ENCODE measurements at places on chromosomes 16 and 17. TPM values are rescaled to one million over a fixed set of nuclear protein-coding genes. Genes with fewer than 3 reads are reported as not detected.

DNA sequence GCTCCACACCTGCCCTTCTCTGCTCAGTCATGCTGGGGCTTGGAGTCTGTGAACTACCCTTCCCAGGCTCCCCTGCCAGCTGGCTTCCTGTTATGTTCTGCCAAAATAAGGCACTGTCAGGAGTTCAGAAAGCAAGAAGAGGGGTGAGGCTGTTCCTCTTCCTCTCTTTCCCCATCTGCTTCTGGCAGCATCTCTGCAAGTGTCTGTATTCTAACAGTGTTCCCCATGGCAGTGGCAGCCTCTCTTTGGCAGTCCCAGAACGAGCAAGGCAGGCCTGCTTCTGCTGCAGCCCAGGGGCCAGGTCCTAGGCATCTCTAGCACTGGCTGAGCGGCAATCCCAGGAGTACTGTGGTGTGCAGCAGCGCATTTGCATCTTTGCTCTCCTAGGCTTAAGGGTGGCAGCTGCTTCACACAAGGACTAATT is 219.1 kb downstream of the STX8 start:
- no peak for DNase-seq

DNA sequence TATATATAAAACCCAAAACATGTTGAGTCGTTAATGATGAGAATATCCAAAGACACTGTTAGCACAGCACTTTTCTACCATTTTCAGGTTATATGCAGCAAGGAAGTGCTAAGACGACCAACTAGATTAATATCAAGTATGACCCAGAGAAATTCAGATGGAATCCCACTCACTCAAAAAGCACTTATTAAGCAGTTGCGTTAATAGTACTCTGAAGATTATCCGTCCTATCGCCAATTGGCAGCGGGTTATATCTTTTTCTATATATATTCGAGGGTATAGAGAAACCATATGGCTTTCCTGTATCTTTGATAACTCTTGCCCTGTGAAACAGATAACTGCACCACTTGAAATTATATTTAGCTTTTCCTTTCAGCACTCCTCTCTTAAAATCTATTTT is 1.1 kb downstream of the CRLF3 start:
- no peak for DNase-seq

The CACNG1 gene
- total RNA-seq = not detected

The RPL13 gene
- 2,167 TPM for total RNA-seq

- DNase-seq = no peak
These were observed 215.9 kb upstream of the TNRC6C start for GRCh38 chr17:77742579-77742978.

The TLCD3B gene
- 0.42 TPM for total RNA-seq

The MEOX1 gene
- total RNA-seq = not detected

DNA sequence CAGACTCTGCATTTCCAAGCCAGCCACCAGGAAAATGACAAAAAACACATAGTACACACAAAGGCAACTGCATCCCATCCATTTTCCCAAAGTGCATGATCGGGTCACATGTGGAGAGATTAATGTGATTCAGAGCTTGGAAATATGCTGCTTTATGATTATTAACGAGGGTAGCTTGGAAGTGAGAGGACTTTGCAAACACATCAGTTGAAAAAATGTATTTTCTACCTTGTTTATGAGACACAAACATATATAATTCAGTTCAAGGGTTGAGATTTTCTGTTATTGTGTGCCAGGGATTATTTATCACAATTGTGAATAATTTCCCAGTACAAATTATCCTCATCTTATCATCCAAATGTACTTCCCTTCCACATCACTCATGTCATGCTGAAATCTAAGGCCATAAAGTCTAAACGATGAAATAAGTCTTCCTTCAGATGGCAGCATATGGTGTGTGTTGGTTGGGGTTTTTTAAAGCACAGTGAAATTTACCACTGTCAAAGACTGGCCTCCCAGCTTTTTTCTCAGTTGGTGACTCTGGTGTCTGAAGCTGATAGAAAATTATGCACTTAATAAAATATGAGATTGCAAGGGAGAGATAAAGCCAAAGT is 104.7 kb upstream of the ADAMTS18 start:
- peak; percentile 43 for DNase-seq

GRCh38 chr17:4807605-4808377 is 839 bp downstream of the PLD2 start:
- DNase-seq = no peak

GRCh38 chr17:61325382-61326073 is 74.1 kb upstream of the TBX2 start:
- peak; percentile 75 for DNase-seq

- DNase-seq = no peak
These were observed 11.8 kb downstream of the CYB5B start for GRCh38 chr16:69435977-69436820.

DNA sequence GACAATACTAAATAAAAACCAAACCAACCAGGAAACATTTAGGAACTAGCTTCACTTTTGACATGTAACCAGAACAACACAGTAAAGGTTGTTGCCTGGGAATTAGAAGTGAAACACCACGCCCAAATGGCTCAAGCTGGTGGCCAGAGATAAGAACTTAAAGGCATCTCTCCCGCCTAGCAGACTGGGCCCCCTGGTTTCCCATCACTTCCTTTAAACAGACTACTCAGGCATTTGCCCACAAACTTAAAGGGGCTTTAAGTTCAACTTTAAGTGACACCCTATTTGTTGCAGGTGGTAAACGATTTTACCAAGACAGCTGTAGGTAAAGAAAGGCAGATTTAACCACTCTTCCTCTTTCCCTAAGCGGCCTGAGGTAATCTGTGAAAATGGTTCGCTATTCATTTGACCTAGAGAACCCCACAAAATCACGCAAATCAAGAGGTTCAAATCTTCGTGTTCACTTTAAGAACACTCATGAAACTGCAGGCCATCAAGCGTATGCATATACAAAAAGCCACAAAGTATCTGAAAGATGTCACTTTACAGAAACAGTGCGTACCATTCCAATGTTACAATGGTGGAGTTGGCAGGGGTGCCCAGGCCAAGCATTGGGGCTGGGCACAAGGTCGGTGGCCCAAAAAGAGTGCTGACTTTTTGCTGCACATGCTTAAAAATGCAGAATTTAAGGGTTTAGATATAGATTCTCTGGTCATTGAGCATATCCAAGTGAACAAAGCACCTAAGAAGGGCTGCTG is 40.8 kb upstream of the BPTF start:
- DNase-seq = no peak

The CCL5 gene
- 36.1 TPM for total RNA-seq

GRCh38 chr16:84117494-84117843 is 727 bp upstream of the MBTPS1 start:
- no peak for DNase-seq

The DLG4 gene
- 4.7 TPM for total RNA-seq

DNA sequence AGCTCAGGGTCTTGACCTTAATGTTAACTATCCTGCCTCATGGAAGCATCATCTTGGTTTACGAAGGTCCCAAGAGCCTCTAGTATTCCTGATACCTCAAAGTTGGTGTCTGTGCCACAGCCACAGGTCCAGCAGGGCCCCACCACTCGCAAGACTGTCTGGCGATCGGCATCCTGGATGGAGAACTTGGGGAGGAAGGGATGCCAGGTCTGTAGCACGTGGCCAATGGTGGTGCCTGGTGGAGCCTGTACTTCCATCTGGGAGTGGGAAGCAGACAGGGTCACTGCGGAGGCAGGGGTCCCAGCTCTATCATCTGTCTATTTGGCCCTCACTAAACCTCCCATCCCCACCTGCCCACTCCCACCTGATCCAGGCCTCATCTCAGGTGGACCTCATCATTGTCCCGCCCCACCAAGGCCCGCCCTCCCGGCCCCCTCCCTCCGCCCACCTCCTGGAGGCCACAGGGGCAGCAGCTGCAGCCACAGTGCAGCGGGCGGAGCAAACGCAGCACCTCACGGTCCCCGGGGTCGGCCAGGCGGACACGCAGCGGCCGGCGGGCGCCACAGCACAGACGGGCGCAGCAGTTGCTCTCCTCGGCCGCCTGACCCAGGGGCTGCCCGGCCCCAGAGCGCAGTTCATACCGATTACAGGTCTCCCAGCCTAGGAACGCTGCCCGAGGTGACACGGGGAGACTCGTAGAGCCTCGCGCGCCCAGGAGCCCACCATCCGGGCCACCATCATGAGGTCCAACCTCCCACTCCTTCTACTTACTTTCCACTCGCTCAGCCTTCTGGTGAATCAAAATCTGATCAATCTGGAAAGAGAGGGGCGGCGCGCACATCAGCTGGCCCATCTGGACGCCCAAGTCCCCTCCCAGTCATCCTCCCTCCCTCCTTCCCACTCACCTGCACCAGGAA is 1.4 kb downstream of the PLSCR3 start:
- DNase-seq = no peak

GRCh38 chr16:666572-666971 is 1.4 kb upstream of the RHOT2 start:
- no peak for DNase-seq
